ENCODE measurements at places on chromosomes 11 and 22. TPM values are rescaled to one million over a fixed set of nuclear protein-coding genes. Genes with fewer than 3 reads are reported as not detected.

Gene CCDC116
- polyA plus RNA-seq, result 0.10 TPM

DNA sequence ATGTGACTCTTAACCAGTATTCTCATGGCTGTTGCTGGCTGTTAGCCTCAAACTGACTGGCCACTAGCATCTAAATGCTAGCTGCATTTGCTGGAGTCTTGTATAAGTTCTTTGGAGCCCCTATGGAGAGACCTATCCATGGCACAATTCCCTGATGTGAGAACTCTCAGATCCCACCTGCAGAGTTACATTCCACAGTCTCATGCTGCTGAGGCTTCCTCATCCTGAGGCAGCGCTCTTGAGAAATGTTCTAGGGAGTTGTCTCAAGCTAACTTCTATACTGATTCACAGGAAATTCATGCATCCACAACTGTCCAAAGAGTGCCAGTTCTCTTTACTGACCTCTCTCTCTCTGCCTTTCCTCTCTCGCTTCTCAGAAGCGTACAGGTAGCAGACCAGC is 218.0 kb upstream of the PITPNB start:
- no peak for DNase-seq

Gene PHLDA2
- 13.7 TPM for polyA plus RNA-seq

DNA sequence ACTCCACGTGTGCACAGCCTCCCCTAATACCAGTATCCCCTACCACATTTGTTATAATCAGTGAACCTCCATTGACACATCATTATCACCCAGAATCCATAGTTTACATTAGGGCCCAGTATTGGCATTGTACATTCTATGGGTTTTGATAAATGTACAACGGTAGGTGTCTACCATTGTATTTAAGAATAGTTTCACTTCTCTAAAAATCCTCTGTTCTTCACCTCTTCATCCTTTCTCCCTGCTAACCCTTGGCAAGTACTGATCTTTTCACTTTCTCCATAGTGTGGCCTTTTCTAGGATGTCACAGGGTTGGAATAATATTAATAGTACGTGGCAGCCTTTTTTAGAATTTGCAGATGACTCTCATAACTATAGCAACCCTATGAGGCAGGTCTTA is 353.8 kb downstream of the DDX10 start:
- DNase-seq, result no peak

DNA sequence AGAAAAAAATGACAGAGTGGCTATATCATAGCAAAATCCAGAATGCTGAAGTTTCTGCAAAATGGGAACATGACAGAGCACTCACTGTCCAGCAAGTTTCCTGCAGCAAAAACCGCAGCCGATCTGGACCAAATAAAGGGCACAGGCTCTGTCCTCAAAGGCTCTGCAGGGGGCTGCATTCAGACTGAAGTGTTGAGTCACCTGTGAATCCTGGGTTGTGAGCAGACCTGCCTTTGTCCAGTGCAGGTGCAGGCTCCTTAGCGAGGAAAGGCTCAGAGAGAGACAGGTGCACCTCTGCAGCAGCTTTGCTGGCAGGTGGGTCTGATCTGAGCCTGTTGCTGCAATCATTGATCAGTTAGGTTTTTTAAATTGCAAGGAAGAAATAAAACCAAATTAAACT is 29.3 kb upstream of the NFAM1 start:
- no peak for DNase-seq

DNA sequence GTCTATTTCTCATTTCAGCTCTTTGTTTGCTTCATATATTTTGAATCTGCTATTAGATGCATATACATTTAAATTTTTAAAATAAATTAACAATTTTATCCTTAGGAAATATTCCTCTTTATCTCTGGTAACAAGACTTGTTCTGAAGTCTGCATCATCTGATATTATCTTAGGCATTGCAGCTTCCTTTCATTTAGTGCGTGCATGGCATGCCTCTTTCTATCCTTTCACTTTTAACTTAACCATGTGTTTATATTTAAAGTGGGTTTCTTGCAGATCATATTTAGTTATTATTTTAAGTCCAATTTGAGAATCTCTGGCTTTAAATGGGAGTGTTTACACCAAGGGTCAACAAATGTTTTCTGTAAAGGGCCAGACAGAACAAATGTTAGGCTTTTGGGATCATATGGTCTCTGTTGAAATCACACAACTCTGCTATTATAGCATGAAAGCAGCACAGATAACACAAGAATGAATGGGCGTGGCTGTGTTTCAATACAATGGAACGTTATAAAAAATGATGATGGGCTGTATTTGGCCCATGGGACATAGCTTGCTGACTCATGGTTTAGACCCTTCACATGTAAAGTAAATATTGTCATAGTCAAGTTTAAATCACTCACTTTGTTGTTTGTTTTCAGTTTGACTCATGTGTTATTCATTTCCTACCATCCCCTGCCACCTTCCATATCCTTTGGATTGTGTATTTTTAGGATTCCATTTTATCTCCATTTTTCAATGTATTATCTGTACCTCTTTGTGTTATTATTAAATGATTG is 83.9 kb upstream of the SNX19 start:
- peak; percentile 88 for DNase-seq

DNA sequence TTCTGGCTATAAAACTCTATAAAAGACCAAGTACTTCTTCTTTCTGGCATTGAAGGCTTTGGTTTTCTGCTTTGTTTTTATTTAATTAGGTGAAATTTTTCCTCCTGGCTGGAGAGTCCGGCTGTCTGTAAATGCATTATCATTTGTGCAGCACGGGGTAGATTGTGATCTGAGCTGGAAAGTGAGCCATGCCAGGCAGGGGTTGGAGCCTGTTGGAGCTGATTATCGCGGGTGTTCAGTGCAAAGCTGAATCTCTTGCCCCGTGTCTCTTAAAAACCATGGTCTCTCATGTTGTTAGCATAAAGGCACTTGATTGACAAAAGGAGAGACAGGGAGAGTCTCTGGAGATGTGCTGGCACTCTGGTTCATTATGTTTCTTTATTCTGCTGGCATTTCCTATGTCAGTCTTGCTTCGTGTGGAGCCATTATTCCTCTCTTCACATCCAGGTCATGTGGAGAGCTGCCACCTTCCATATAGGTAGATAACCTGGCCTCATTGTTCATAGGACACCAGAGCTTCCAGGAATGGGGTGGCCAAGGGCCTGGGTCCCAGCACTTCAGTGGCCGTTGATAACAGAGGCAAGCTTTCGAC is 75.2 kb downstream of the LDLRAD3 start:
- no peak for DNase-seq

DNA sequence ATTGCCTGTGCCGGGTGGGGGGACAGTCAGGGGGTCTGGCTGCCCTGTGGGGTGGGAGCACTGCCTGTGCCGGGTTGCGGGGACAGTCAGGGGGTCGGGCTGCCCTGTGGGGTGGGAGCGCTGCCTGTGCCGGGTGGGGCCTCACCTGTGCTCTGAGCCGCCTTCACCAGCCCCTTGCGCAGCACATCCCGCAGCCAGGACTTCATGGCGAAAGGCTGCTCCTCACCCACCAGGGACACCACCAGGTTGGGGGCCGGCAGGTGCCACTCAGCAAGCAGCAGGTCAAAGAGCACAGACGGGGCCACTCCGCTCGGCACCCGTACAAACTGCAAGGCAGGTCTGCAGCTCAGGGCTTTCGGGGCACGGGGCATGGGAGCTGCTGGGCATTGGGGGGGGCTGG is 21.4 kb downstream of the TSSC4 start:
- no peak for DNase-seq

Gene HEPHL1
- polyA plus RNA-seq, result not detected

Gene SCGB1D2
- not detected for polyA plus RNA-seq

Gene NPAS4
- polyA plus RNA-seq, result 0.72 TPM

- DNase-seq, result no peak
These were observed 325.7 kb downstream of the SHANK2 start for GRCh38 chr11:70926543-70927201.

Gene CXCR5
- polyA plus RNA-seq, result not detected

Gene FZD4
- 12.4 TPM for polyA plus RNA-seq

Gene SLC17A6
- not detected for polyA plus RNA-seq

Gene H19
- polyA plus RNA-seq, result 1.7 TPM

DNA sequence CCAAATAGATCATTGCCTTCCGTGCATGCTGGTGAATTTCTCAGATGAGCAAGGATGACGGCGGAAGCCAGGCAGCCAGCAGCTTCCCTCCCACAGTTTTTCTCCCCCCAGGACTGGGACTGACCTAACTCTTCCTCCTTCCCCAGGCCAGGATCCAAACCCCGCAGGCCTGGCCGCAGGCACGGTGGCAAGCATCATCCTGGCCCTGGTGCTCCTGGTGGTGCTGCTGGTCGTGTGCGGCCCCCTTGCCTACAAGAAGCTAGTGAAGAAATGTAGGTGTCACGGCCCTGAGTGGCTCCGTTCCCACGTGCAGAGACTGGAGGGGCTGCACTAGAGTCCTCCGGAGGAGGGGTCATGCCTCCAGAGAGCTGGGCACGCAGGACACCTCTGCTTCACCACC is 20.5 kb downstream of the CD5 start:
- no peak for DNase-seq

DNA sequence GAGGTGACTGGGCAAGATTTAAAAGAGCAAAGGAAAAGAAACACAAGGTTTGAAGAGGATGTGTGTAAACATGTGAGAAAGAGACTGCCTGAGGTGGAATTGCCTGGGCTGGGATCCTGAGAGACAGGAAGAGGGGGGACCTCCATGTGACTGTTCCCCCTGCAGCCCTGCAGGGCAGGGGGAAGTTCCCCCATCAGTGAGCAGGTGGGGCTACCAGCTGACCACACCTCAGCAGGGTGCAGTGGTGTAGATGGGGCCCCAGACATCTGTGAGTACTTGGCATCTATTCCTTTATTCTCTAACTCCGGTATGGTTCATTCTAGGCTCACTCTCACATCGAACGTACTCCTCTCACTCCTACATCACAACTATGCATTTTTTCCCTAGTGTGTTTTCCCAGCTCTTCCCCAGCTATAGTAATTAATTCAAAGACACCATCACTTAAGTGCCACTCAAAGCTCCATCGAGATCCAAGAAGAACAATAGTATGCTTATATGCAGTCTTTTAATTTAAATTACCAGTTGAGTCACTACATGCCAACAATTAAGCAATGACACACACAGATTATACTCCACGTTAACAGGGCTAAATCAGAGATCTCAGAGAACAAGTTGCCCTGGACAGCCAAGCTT is 42.7 kb downstream of the LGR4 start:
- no peak for DNase-seq

GRCh38 chr11:107337917-107338316 is 119.7 kb downstream of the CWF19L2 start:
- no peak for DNase-seq

Gene MPZL3
- polyA plus RNA-seq, result 0.39 TPM

DNA sequence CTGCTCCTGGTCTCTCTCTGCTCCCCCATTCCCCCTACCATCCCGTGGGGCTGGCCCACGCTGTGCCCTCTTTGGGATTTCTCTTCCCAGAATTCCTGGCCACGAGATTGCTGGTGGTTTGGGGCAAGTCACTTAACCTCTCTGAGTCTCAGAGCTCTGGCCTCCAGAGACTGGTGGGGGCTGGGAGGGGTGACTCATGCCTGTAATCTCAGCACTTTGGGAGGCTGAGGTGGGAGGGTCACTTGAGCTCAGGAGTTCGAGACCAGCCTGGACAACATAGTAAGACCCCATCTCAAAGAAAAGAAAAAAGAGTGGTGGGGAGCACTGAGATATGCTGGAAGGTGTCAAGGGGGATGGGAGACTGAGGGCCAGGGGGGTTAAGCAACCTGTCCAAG is 18.3 kb downstream of the OTUB1 start:
- DNase-seq, result no peak

- DNase-seq, result peak; percentile 67
These were observed 3.4 kb downstream of the CCND1 start for GRCh38 chr11:69644071-69644961.

GRCh38 chr11:78187366-78188285 is 800 bp downstream of the KCTD21 start:
- DNase-seq, result no peak

GRCh38 chr11:102626676-102627075 is 1.5 kb upstream of the MMP20 start:
- no peak for DNase-seq

GRCh38 chr11:33892906-33893594 is 1.2 kb upstream of the LMO2 start:
- no peak for DNase-seq

Gene PLEKHB1
- 0.29 TPM for polyA plus RNA-seq

Gene GGTLC3
- polyA plus RNA-seq, result not detected

DNA sequence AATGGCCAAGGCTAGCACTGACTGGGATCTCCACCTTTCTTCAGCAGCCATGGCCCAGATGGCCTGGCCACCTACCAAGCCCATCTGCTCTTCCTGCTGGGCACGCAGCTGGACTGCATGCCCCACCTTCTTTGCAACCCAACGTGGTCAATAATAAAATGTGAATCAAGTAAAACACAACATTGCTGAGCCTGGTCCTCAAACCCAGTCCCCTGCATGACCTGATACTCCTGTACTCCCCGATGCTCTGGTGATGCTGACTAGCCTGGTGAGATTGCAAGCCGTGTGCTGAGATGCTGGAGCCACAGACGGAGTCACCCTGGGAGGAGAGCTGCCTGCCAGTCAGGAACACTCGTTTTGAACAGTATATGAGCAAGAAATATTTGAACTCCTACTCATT is 34.0 kb downstream of the PARVG start:
- DNase-seq, result no peak

Gene TEX54
- not detected for polyA plus RNA-seq

Gene ZNF214
- polyA plus RNA-seq, result 1.8 TPM

Gene FOLR3
- polyA plus RNA-seq, result 0.85 TPM

DNA sequence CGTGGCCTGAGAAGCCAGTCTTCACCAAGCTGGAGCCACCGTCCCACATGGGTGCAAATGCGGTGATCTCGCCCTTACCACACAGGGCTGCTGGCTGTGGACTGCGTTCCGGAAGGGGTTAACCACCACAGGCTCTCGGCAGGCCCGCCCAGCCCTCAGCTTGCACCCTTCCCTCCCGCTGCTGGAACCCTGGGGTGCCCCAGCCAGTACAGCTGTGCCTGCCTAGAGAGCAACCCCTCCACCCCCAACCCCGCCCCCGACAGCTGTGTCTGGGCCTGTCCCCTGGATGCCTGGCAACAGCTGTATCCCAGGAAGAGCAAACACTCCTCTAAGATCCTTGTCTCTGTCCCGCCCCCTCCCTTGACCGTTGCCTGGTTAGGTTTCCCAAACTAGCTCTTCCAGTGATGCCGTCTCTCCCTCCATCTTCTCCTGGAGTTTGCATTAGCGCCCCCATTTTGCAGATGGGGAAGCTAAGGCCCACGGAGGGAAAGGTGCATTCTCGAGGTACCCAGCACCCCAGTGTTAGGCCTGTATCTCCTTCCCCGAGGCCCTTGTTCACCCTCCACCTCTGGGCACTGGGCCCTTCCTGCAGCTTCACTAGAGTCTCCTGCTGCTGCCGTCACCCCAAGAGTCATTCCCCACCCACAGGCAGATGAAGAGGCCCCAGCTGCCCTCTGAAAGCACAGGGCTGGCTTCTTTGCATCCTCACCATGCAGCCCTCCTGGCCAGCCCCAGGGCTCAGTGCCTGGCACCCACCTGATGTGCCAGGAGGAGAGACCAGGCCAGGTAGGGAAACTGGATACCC is 12.6 kb upstream of the COX8A start:
- no peak for DNase-seq

- no peak for DNase-seq
These were observed 593.2 kb upstream of the CCDC179 start for GRCh38 chr11:23453522-23453921.

Measured in BJ (cell line).